CD4-positive, alpha-beta memory T cell (primary cell): ENCODE measurements at places on chromosomes 6 and 20. TPM values are rescaled to one million over a fixed set of nuclear protein-coding genes. Genes with fewer than 3 reads are reported as not detected.

The ACTL10 gene
- total RNA-seq = 6.0 TPM

The MEI4 gene
- total RNA-seq = not detected

The KHDC1L gene
- not detected for total RNA-seq

The TFAP2B gene
- not detected for total RNA-seq

The LPA gene
- not detected for total RNA-seq

The TMEM14B gene
- total RNA-seq = 80.6 TPM

The MYLK4 gene
- 0.38 TPM for total RNA-seq

The TSHZ2 gene
- total RNA-seq = 30.2 TPM

The KHDC1 gene
- 1.7 TPM for total RNA-seq

The BPIFA1 gene
- total RNA-seq = not detected

The FNDC1 gene
- not detected for total RNA-seq

The MDN1 gene
- total RNA-seq = 62.0 TPM

The RBPJL gene
- not detected for total RNA-seq

The FOXS1 gene
- total RNA-seq = not detected

The PPP1R16B gene
- 55.1 TPM for total RNA-seq

The ZFP57 gene
- total RNA-seq = not detected

The ANKEF1 gene
- 5.1 TPM for total RNA-seq

The CRISP2 gene
- not detected for total RNA-seq

The TMEM244 gene
- total RNA-seq = 1.1 TPM

The ISM1 gene
- 3.7 TPM for total RNA-seq

The ZSCAN26 gene
- 26.5 TPM for total RNA-seq

The TRIM40 gene
- not detected for total RNA-seq

The TNFAIP3 gene
- 165 TPM for total RNA-seq

The TULP1 gene
- not detected for total RNA-seq

The WFDC5 gene
- not detected for total RNA-seq

The OR2B6 gene
- total RNA-seq = not detected

The C6orf15 gene
- total RNA-seq = not detected

The TP53TG5 gene
- 0.36 TPM for total RNA-seq

The MMP24 gene
- 0.12 TPM for total RNA-seq

The KIF25 gene
- total RNA-seq = not detected

The SAYSD1 gene
- 22.4 TPM for total RNA-seq

The IP6K3 gene
- total RNA-seq = not detected

The COL9A3 gene
- total RNA-seq = not detected

The COX4I2 gene
- not detected for total RNA-seq

The PRL gene
- not detected for total RNA-seq

The ULBP2 gene
- total RNA-seq = not detected

The PSORS1C1 gene
- total RNA-seq = not detected

The COL11A2 gene
- total RNA-seq = 1.6 TPM

The SLC22A1 gene
- 0.93 TPM for total RNA-seq

The B3GAT2 gene
- not detected for total RNA-seq

The CTAGE9 gene
- total RNA-seq = not detected

The RAB23 gene
- 1.4 TPM for total RNA-seq
